ENCODE measurements at places on chromosomes 1 and 21.

GRCh38 chr1:192737306-192737705 lies 71.5 kb upstream of the RGS2 start:
- DNase-seq: no peak

DNA sequence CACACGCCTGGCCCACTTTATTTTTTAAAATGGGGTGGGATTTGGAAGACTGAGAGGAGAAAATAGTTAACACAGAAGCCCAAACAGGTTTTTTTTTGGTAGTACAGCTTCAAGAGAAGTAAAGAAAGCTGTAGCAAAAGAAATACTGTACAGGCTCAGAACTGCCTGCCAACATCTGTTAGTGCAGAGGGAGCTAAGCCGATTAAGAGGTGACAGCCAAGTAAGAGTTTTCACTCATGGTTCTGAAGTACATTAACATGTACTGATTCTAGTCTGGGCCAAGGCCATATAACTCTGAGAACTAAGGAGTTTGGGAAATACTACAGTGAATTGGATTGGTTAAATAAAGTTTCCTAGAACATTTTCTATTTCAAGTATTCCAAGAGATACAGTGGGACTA lies 51.6 kb downstream of the EIF2B3 start:
- no peak for DNase-seq

GRCh38 chr21:15241997-15242736 lies 177.4 kb upstream of the NRIP1 start:
- no peak for DNase-seq

DNA sequence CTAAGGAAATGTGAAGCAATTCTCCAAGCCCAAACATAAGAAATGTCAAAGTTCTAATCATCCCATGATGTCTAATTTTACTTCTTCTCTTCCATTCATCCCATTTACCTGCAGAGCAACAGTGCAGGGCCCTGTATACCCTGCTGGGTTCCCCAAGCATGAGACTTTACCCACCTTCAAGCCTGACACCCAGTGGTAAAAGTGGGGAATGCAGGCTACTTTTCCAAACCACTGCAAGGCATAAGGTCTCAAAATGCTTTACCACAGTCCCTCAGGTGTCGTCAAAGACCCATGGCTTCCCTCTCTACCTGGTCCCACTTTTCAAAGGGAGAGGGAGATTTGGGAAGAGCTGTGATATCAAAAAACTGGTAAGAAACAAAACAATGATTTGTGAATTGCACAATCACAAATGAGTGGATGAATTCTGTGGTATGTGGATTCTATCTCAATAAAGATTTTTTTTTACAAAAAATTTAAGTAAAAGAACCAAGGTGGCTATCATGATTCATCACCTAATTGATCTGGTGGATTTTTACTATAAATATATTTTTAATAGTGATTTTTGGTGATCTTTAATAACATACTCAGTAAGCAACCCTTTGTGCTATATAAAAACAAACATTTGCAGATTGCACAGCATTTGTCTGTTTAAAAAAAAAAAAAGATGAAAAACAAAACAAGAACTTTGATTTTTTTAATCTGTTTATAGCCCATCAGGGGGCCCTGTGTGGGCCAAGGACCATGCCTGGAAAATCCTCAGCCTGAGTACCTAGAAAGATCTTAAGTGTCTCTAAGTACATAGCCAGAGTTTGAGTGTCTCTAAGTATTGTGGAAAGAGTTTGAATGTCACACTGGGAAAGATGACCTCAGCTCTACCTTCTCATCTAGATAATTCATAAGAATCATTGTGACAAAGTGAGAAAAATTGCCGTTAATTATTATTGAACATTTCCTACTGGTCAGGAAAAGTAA lies 73.1 kb upstream of the GJB5 start:
- DNase-seq: peak; percentile 72

GRCh38 chr1:19735440-19736127 lies 64.1 kb downstream of the TMCO4 start:
- DNase-seq: no peak

- no peak for DNase-seq
These were observed 571.6 kb downstream of the AJAP1 start for GRCh38 chr1:5225707-5226704.

- DNase-seq: no peak
These were observed 155.0 kb downstream of the PCNX2 start for GRCh38 chr1:233140499-233140898.

Measured in activated CD8-positive, alpha-beta memory T cell treated with anti-CD3 and anti-CD28 coated beads, Interleukin-2, amount 50 U/mL, for 48 hours (primary cell).